ENCODE measurements at places on chromosomes 4 and X.

DNA sequence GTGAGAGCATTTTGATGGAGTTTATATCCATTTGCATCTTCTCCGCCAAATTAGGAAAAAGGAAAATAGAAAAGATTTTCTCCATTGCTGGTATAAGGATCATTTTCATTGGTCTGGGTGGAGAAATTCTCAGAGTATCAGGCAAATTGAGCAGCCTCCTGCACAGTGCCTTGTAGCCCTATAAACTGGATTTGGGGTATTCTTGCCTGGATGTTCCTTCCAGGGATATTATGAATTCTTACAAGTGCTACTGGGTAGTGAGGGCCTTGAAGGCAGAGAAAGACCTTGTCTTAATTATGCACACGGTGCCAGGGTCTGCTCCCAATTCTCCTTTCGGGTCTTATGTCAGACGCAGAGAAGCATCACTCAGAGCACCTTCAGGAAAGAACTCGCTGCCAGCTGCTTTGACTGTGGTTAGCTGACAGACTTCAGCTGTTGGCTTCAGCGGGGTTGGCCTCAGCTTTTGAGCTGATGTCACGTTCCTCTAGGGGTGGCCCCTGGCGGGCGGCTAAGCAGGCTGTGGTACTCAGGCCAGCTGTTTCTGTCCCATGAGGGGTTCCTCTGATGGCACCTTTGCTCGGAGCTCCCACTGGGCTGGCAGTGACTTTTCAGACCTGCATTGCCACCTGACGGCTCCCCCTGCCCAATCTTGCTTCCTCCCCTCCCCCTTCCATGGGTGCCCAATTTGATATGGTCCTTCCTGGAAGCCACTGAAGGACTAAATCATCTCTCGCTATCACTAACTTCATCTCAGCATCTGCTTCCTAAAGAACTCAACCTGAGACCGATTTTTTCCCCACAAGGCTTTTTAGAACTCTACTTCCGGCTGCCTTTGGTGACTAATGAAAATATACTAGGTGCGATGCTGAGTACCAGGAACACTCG is 519.5 kb downstream of the BCOR start:
- DNase-seq, result peak; percentile 78

DNA sequence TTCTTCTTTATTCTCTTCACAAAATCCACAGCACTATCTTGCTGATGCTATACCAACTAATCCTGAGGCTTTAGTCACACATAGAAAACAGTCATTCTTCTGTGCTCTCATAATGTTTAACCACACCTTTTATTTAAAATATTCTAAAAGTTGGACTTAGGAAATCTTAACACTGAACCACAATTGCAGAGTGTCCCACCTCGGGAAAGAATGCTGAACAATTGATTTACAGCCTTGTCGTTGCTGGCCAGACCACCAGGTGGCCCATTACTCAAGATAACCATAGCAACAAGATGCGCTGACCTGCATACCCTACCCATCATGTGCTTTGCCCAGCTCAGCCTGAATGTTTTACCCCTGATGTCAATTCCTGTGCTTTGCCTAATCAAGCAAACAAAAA is 100.8 kb downstream of the ARSJ start:
- DNase-seq, result no peak

- no peak for DNase-seq
Observed at GRCh38 chr4:78418406-78418805, 133.2 kb upstream of the ANXA3 start.

- no peak for DNase-seq
Observed at GRCh38 chr4:182192511-182193181, 50.6 kb upstream of the TENM3 start.

All from GM12865 (cell line).